ENCODE measurements at places on chromosomes 2 and 18. TPM values are rescaled to one million over a fixed set of nuclear protein-coding genes. Genes with fewer than 3 reads are reported as not detected.

GRCh38 chr2:126795656-126796055, 103.0 kb upstream of the TEX51 start:
- no peaks in the 10 kb centered on the region for H3K36me3 ChIP-seq
- H3K4me3 ChIP-seq, result no peak overlapping the region
- no peaks in the 10 kb centered on the region for H3K4me1 ChIP-seq
- DNase-seq, result no peak
- no peaks in the 10 kb centered on the region for H3K27me3 ChIP-seq
- no peak overlapping the region for H3K27ac ChIP-seq

DNA sequence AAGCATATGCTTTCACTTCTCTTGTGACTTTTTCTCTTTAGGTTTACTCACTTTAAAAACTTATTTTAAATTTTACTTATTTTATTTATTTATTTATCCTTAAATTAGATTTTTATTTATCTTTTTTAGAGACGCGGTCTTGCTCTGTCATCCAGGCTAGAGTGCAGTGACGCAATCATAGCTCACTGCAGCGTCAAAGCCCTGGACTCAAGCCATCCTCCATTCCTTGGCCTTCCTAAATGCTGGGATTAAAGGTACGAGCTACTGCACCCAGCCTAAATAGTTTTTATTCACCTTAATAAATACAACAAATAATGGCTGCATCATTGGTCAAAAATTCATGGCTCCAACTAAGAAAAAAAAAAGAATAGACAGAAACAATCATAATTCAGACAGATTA, 415.7 kb upstream of the FIGN start:
- no peak for DNase-seq
- H3K4me1 ChIP-seq, result no peaks in the 10 kb centered on the region
- no peaks in the 10 kb centered on the region for H3K36me3 ChIP-seq

GRCh38 chr2:241563981-241564595, 5.5 kb downstream of the BOK start:
- no peak overlapping the region for H3K4me3 ChIP-seq
- H3K27ac ChIP-seq, result no peak overlapping the region
- peaks cover 11% of the 10 kb centered on the region for H3K4me1 ChIP-seq
- H3K36me3 ChIP-seq, result no peaks in the 10 kb centered on the region

DNA sequence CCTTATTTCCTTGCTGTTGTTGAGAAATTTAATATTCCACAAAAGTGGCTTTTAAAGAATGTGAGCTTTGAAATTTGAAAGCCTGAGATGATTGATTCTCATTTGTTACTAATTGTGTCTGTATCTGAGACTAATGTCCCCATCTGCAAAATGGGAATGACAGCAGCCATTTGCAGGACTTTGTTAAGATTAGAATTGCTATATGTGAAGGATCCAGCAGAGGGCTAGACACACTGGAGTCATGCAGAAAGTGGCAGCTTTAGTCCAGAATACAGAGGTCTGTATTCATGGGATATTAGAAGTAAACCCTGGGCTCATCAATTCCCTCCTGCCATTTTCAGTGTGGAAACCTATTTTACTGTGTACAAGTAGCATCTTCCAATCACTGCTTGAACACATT, 296.5 kb upstream of the GYPC start:
- no peaks in the 10 kb centered on the region for H3K27me3 ChIP-seq
- H3K4me1 ChIP-seq, result no peaks in the 10 kb centered on the region
- no peak overlapping the region for H3K27ac ChIP-seq
- no peak for DNase-seq
- H3K4me3 ChIP-seq, result no peak overlapping the region
- H3K36me3 ChIP-seq, result no peaks in the 10 kb centered on the region

- no peak overlapping the region for H3K4me3 ChIP-seq
- no peak for DNase-seq
- H3K36me3 ChIP-seq, result no peaks in the 10 kb centered on the region
Observed at GRCh38 chr2:206876216-206876860, 63.0 kb upstream of the CPO start.

- DNase-seq, result no peak
- no peak overlapping the region for H3K4me3 ChIP-seq
- no peaks in the 10 kb centered on the region for H3K27me3 ChIP-seq
Observed at GRCh38 chr2:19297716-19298115, 60.7 kb downstream of the OSR1 start.

- no peaks in the 10 kb centered on the region for H3K4me1 ChIP-seq
- no peak overlapping the region for H3K4me3 ChIP-seq
- H3K36me3 ChIP-seq, result no peaks in the 10 kb centered on the region
- H3K27ac ChIP-seq, result no peak overlapping the region
- no peaks in the 10 kb centered on the region for H3K27me3 ChIP-seq
Observed at GRCh38 chr18:63987743-63988142, 17.9 kb downstream of the SERPINB8 start.

DNA sequence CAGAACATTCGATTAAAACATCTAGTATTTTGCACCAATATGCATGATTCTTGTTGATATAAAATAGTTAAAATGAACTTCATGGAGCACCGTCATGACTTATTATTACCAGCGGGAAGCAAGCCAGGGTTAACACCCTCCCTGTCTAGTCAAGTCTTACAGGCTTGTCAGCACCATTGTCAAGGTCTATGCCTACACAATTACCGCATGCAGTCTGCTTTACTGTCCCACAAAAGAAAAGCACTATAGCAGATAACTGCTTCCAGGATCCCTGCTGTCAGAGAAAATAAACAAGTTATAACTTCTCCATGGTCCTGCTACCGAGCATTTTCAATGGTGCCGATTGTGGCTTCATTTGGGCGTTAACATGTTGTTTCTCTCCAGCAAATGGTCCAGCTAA, 968.0 kb upstream of the FAM98A start:
- no peak overlapping the region for H3K27ac ChIP-seq
- no peaks in the 10 kb centered on the region for H3K27me3 ChIP-seq
- H3K4me1 ChIP-seq, result no peaks in the 10 kb centered on the region
- no peak overlapping the region for H3K4me3 ChIP-seq
- H3K36me3 ChIP-seq, result no peaks in the 10 kb centered on the region

- H3K4me1 ChIP-seq, result no peaks in the 10 kb centered on the region
- no peak for DNase-seq
- no peak overlapping the region for H3K27ac ChIP-seq
Observed at GRCh38 chr2:106201661-106202060, 7.6 kb upstream of the UXS1 start.

DNA sequence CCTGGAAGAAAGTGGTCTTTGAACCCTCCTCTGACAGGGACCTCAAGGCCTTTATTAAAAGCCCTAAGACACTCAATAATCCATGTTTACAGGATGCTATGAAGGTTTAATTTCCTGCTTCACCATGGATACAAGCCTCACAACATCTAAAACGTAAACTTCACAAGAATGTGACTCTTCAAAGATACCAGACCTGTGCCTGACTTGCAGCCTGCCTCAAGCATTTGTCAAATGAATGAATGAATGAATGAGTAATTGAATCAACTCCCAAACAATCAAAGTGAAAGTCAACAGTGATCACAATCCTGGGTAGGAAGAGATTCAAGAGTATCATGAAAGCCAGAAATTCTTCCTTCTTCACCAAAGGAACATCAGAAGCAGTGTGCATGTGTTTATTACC, 30.4 kb downstream of the KLF7 start:
- H3K27me3 ChIP-seq, result no peaks in the 10 kb centered on the region
- H3K36me3 ChIP-seq, result no peaks in the 10 kb centered on the region
- no peak overlapping the region for H3K27ac ChIP-seq
- H3K4me3 ChIP-seq, result no peak overlapping the region
- DNase-seq, result no peak
- H3K4me1 ChIP-seq, result peaks cover 35% of the 10 kb centered on the region

- H3K36me3 ChIP-seq, result no peaks in the 10 kb centered on the region
- no peak for DNase-seq
- H3K4me3 ChIP-seq, result no peak overlapping the region
- no peaks in the 10 kb centered on the region for H3K4me1 ChIP-seq
- H3K27me3 ChIP-seq, result no peaks in the 10 kb centered on the region
- H3K27ac ChIP-seq, result no peak overlapping the region
Observed at GRCh38 chr2:36615222-36615621, 17.3 kb upstream of the FEZ2 start.

- no peaks in the 10 kb centered on the region for H3K27me3 ChIP-seq
- peaks cover 20% of the 10 kb centered on the region for H3K4me1 ChIP-seq
- peak; percentile 13 for DNase-seq
- H3K27ac ChIP-seq, result no peak overlapping the region
- no peaks in the 10 kb centered on the region for H3K36me3 ChIP-seq
Observed at GRCh38 chr2:181300600-181301291, 156.4 kb upstream of the ITGA4 start.

DNA sequence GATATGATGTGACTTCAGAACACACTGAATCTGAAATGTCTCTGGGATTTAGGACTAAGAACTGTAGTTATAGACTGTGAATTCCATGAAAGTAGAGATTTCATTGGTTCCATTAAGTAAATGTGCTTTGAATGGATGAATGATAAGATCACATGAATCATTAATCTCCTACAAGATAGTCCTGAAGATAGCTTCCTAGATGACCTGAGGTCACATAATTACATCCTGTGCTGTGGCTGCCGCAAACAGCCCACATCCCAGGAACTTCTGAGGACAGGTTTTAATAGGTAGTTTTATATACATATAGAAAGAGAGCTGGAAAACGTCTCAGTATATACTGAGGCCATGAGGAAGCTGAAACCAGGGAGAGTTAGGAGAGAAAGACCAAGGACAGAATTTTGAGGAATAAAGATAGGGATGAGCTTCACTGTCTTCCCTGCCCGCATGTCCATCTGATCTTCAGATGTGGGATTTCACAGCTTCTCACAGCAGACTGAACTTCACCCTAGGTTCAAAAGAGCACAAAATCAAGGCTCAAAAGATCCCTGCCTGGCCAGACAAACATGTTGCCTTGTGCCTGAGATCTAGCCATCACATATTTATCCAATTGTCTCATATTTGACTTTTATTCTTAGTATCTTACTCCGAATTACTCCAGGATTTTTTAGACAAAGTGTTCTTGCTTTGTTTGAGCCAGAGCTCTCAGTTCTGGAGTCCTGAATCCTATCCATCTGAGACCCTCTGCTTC, 188.2 kb downstream of the IRS1 start:
- no peaks in the 10 kb centered on the region for H3K4me1 ChIP-seq
- no peaks in the 10 kb centered on the region for H3K27me3 ChIP-seq
- DNase-seq, result no peak
- H3K36me3 ChIP-seq, result no peaks in the 10 kb centered on the region
- no peak overlapping the region for H3K4me3 ChIP-seq

GRCh38 chr2:16726577-16726976, 60.9 kb upstream of the CYRIA start:
- no peak overlapping the region for H3K4me3 ChIP-seq
- H3K4me1 ChIP-seq, result peaks cover 12% of the 10 kb centered on the region
- DNase-seq, result no peak
- no peak overlapping the region for H3K27ac ChIP-seq

DNA sequence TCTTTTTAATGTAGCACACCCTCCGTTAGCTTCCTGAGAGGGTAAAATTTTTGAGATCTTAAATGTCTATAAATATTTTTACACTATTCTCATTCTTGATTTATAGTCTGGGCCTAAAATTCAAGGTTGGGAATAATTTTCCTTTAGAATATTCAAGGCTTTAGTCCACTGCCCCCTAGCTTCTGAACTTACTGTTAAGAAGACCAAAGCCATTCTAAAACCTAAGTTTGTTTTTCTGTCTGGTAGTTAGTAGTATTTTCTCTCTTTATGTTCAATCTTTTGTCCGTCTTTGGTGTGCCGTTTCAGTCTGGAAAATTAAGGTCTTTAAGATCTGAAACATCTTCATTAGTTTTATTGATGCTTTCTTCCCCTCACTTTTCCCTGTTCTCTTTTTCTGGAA, 14.5 kb downstream of the OSBPL6 start:
- no peak overlapping the region for H3K4me3 ChIP-seq
- no peaks in the 10 kb centered on the region for H3K27me3 ChIP-seq
- H3K36me3 ChIP-seq, result no peaks in the 10 kb centered on the region
- DNase-seq, result no peak

GRCh38 chr2:30235008-30235655, 3.8 kb downstream of the LBH start:
- DNase-seq, result no peak
- H3K27me3 ChIP-seq, result no peaks in the 10 kb centered on the region
- H3K4me3 ChIP-seq, result peak overlapping the region; percentile 93
- peak overlapping the region; percentile 94 for H3K27ac ChIP-seq
- peaks cover 62% of the 10 kb centered on the region for H3K36me3 ChIP-seq

- H3K27ac ChIP-seq, result no peak overlapping the region
- H3K4me1 ChIP-seq, result peaks cover 29% of the 10 kb centered on the region
- peak; percentile 13 for DNase-seq
- H3K4me3 ChIP-seq, result no peak overlapping the region
- no peaks in the 10 kb centered on the region for H3K36me3 ChIP-seq
- H3K27me3 ChIP-seq, result no peaks in the 10 kb centered on the region
Observed at GRCh38 chr2:158221063-158222020, 119.7 kb downstream of the UPP2 start.

Gene HPCAL1
- polyA plus RNA-seq, result 40.4 TPM

Gene CDK15
- polyA plus RNA-seq, result not detected

Gene SLC14A1
- 3.4 TPM for polyA plus RNA-seq

Gene CD226
- 0.98 TPM for polyA plus RNA-seq

Gene KIF3C
- polyA plus RNA-seq, result 0.84 TPM

Gene GKN1
- not detected for polyA plus RNA-seq

Gene WIPF1
- 137 TPM for polyA plus RNA-seq

Gene VIT
- not detected for polyA plus RNA-seq

Gene ADAM23
- polyA plus RNA-seq, result 1.8 TPM

Gene ANKRD62
- not detected for polyA plus RNA-seq

Gene MROH2A
- polyA plus RNA-seq, result not detected

Data from B cell (primary cell).